ENCODE measurements at places on chromosomes 13 and 19.

DNA sequence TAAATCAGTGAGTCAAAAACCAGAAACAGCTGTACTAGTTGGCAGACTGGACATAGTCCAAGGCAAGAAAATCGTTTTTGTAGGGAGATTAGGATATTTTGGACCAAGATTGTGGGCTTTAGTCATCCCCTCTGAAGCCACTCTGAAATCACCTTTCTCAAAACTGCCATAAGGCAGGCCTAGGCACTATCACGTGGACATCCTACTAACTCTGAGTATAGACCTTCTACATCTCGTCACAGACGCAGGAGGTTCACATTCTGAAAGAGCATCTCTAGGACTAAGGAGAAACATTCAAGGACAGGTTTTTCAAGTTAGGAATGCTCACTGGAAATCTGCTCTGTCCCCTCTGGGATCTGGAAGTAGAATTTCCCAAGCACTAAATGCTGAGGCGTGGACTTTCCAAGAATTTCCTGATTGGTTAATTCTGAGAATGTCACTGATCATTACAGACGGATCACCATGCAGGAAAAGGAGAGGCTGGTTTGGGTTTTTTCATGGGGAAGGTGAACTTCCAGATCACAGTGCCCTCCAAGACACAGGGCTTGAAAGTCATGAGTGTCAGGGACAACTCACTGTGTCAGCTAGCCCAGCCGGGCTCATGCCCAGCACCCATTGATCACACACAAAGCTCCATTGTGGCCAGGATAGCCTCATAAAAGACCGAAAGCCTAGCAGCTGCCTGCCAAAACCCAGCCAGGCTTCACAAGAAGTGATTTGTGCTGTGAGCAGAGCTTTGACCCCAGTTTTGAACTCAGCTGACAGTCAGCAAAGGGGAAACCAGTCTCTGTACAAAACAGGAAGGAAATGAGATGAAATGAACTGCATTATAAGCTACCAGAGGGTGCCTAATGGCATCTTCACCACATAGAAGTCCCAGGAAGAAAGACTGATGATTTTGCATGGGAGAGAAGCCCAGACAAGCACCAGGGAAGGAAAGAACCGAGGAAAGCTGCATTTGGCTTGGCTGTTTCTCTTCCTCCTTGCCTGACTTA is 2.7 kb upstream of the RUBCNL start:
- DNase-seq = no peak

- no peak for DNase-seq
Observed at GRCh38 chr19:29487432-29487831, 38.4 kb upstream of the VSTM2B start.

GRCh38 chr13:101618440-101619187 is 166.1 kb downstream of the ITGBL1 start:
- DNase-seq = no peak

GRCh38 chr19:21680026-21680425 is 87.4 kb downstream of the ZNF100 start:
- DNase-seq = no peak

GRCh38 chr13:111380431-111380830 is 60.0 kb downstream of the TEX29 start:
- no peak for DNase-seq

- no peak for DNase-seq
Observed at GRCh38 chr19:53945441-53945840, 17.3 kb upstream of the CACNG8 start.

GRCh38 chr13:41137951-41138350 is 5.3 kb upstream of the KBTBD6 start:
- DNase-seq = no peak

DNA sequence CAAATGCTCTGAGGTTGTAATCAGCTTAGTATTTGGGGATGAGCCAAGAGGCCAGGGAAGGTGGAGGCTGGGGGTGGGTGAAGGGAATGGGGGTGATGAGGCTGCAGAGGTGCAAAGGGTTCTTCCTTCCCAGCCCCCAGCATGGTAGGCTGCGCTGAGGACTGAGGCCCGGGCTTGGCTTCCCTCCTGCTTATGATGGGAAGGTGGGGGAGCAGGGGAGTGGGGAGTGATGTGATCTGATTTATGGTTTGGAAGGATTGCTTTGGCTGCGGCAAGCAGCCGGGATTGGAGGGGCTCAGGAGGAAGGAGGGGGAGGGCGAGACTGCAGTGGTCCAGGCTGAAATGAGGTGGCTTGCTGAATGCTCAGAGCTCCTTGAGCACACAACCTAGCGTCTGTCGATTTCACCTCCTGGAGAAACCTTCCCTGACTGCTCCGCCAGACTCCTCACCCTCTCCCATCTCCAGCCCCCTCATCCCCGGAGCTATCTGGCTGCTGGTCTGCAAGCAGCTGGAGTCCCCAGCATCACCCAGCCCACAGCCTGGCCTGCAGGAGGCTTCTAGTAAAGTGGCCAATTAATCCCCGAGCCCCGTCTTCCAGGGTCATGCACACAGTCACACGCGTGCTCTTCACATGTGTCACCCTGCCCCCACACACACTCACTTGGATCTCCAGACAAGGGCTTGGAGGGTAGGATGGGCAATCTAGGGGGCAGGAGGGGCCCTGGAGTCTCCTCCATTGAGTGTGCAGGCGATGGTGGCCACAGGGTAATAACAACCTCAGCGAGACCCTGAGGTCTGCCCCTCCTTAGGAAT is 757 bp upstream of the CLEC11A start:
- DNase-seq = no peak
